Activated CD4-positive, alpha-beta T cell treated with anti-CD3 and anti-CD28 coated beads, Interleukin-2, amount 10 ng/mL, durations not matched to agents 24 days and 14 days (primary cell): ENCODE measurements at places on chromosomes 1 and 21.

DNA sequence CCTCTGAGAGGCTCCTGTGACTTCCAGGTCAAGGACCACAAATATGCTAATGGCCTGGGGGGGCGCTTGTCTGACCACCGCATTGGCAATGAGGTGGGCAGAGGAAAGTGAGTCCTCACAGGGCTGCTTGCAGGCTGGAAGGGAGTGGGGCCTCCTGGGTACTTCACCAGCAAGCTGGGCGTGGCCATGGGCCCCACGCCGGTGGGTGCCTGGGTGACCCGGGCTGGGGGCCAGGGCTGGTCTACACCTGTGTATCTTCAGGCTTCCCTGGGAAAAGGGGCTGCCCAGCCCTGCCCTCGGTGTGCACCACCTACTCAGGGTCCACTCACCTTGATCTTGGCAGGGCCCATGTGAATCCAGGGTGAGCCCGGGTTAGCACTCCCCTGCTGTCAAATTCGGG is 167.4 kb downstream of the PRDM16 start:
- no peak for DNase-seq
- H3K36me3 ChIP-seq: no peaks in the 10 kb centered on the region
- no peaks in the 10 kb centered on the region for H3K27me3 ChIP-seq
- H3K4me3 ChIP-seq: no peak overlapping the region
- no peaks in the 10 kb centered on the region for H3K4me1 ChIP-seq

GRCh38 chr1:223403184-223403815 is 10.1 kb downstream of the CCDC185 start:
- peaks cover 2% of the 10 kb centered on the region for H3K4me1 ChIP-seq
- H3K27ac ChIP-seq: no peak overlapping the region
- no peak overlapping the region for H3K4me3 ChIP-seq
- no peaks in the 10 kb centered on the region for H3K36me3 ChIP-seq
- peak; percentile 22 for DNase-seq
- H3K27me3 ChIP-seq: peaks cover 13% of the 10 kb centered on the region

DNA sequence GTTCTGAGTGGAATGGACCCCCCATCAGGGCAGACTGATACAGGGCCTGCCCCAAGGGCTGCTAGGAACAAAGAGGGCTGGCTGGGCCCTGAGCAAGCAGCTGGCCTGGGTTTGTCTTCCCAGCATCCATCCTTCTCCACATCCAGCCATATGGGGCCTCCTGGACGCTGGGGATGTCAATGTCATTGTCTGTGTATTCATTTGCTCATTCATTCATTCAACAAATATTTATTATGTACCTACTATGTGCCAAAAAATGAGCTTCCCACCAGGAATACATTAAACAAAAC is 15.6 kb upstream of the ECE1 start:
- H3K4me3 ChIP-seq: no peak overlapping the region
- peaks cover 48% of the 10 kb centered on the region for H3K4me1 ChIP-seq
- no peak for DNase-seq
- H3K27me3 ChIP-seq: no peaks in the 10 kb centered on the region
- H3K27ac ChIP-seq: no peak overlapping the region

- no peak overlapping the region for H3K4me3 ChIP-seq
- peaks cover 4% of the 10 kb centered on the region for H3K27me3 ChIP-seq
- DNase-seq: no peak
- H3K4me1 ChIP-seq: no peaks in the 10 kb centered on the region
These were observed 94.0 kb downstream of the DMRTB1 start for GRCh38 chr1:53552981-53553733.

DNA sequence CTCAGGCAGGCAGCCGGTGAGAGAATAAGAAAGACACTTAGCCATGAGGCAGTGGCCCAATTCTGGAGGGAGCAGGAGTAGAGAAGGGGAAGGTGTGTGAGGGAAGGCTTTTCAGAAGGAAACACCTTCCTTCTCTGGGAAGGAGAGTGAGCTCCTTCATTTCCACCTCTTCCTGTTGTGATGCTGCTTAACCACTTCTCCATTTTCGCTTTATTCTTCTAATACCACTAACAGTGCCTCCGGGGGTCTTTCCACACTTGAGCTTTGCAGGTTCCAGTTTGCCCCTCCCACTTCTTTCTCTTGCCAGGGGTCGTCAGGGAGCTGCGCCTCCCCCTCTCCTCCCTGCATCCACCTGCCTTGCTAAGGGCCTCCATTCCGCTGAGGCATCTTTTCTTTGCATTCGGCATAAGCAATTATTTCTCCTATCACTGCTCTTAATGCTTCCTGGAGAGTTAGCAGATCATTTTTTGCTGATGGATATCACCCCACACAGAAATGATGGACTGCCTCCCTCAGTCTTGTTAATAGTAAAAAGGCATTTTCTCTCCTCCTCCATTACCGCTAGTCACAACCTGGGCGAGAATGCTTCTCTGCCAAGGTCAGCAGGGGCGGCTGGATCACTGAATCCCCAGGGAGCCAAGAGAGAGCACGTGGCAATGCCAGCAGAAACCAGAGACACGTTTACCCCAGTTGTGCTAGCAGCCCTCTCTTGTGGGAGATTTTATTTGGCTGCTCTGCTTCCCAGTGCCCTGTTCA is 74.8 kb downstream of the ELAVL4 start:
- H3K4me3 ChIP-seq: no peak overlapping the region
- H3K4me1 ChIP-seq: no peaks in the 10 kb centered on the region
- DNase-seq: no peak
- H3K27me3 ChIP-seq: peaks cover 2% of the 10 kb centered on the region

DNA sequence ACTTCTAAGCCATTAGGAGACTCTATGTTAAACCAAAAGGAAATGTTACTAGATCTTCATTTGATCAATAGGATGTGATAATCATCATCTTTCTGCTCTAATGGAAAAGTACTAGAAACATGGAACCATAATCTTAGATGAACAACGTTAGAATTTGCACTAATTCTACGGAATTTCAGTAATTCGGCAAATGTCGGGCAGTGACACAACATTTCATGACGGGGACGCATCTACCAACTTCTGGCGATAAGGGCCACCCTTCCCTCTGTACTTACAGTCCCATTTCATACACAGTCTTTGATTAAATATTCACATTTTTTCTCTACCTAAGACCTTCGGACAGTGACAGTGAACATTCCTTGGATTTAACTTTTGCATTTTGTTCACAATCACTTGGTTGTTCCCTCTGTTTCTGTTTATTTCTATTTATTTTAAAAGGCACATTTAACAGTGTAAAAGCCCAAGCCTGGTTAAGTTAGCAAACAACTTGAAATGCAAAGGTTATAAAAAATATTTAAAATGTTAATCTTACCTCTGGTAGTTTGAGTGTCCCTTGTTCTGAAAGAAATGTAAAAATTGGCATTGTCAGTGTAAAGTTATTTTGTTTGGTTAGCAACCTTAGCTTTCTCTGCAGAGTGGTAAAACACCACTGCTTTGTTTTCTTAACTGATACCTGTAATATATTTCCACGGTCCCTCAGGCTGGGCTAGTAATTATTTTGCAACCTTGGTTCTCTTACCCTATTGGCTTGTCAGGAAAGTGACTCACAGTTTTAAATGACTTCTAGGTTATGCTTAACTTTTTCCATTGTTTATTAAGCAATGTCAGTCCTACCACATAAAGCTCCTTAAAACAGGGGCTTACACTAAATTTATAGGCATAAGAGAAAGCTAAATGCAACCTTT is 276.9 kb downstream of the VAV3 start:
- no peaks in the 10 kb centered on the region for H3K36me3 ChIP-seq
- H3K4me3 ChIP-seq: no peak overlapping the region
- H3K4me1 ChIP-seq: no peaks in the 10 kb centered on the region
- H3K27me3 ChIP-seq: no peaks in the 10 kb centered on the region

DNA sequence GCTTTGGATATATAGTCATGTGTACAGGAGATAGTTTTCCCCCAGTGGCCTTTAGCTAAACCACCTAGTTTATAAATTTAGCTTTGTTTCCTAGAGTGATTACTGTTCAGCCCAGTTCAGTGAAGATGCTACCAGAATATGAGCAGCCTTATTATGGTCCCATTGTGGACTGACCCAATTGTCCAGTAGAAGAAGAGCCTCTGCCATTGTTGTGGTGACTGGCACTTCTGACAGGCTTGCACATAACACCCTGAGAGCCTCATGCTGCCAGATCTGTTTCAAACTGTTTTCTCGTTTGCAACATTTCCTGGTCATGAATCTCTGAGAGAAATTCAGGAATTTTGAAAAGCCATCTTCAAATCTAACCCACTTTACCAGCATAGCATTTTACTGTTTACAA is 20.6 kb downstream of the KPNA6 start:
- H3K4me1 ChIP-seq: peaks cover 14% of the 10 kb centered on the region
- no peak for DNase-seq
- no peaks in the 10 kb centered on the region for H3K27me3 ChIP-seq
- H3K27ac ChIP-seq: no peak overlapping the region
- H3K4me3 ChIP-seq: no peak overlapping the region
- H3K36me3 ChIP-seq: peaks cover 17% of the 10 kb centered on the region

- peaks cover 2% of the 10 kb centered on the region for H3K4me1 ChIP-seq
- DNase-seq: no peak
- no peak overlapping the region for H3K4me3 ChIP-seq
- H3K27ac ChIP-seq: no peak overlapping the region
These were observed 228.2 kb downstream of the DNM3 start for GRCh38 chr1:172069534-172069933.

DNA sequence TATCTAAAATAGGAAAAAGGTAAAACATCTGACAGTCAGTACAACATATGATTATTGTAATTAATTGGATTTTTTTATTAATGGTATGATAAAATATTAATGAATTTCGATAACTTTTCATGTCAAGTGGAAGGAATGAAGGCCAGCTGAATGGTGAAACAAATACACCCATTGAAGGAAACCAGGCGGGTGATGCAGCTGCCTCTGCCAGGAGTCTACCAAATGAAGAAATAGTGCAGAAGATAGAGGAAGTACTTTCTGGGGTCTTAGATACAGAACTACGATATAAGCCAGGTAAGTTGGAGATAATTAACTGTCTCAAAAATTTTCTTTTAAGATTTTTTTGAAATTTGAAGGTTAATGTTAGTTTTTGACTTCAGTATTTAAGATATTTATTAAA is 3.2 kb downstream of the SON start:
- H3K27ac ChIP-seq: no peak overlapping the region
- peak; percentile 47 for DNase-seq
- H3K4me3 ChIP-seq: no peak overlapping the region
- peaks cover 24% of the 10 kb centered on the region for H3K4me1 ChIP-seq
- peaks cover 52% of the 10 kb centered on the region for H3K36me3 ChIP-seq

DNA sequence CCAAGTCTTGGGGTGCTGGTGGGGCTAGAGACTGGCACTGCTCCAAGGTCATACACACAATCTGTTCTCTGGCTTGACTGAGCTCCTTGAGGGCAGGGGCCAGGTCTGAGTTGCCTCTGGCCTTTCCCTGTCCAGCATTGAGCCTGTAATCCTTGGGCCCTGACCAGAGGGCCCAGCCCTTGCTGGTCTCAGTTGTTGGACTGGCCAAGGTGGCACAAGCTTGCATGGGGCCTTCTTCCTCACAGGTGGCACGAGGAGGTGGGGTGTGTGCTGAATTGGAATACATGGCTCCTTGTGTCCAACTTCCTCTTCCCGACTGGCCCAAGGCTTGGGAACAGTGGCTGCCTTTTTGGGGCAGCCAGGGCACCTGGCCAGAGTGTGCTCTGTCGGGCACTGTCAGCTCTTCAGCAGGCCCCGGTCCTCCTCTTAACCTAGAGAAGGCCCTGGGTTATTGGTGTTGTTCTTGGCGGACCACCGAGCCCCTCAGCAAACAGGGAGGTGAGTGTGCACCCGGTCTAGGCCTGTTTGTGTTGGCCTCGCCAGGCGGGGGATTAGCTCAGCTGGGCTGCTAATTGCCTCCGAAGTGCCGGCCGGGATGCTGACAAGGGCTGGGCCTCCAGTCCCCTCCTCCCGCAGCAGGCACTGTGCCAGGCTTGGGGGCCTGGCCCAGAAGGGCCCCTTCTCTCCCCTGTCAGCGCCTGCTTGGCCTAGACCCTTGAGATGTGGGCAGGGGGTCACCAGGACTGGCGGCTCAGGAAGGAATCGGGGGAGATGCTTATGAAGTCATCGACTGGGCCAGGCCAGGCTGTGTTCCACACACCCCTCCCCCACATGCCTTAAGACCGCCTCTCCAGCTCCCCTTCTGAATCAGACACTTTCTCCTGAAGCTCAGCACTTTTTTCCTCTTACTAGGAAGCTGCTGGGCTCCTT is 28.5 kb downstream of the WNT4 start:
- peaks cover 27% of the 10 kb centered on the region for H3K36me3 ChIP-seq
- no peaks in the 10 kb centered on the region for H3K27me3 ChIP-seq
- peak overlapping the region; percentile 49 for H3K27ac ChIP-seq
- DNase-seq: no peak
- H3K4me3 ChIP-seq: no peak overlapping the region

DNA sequence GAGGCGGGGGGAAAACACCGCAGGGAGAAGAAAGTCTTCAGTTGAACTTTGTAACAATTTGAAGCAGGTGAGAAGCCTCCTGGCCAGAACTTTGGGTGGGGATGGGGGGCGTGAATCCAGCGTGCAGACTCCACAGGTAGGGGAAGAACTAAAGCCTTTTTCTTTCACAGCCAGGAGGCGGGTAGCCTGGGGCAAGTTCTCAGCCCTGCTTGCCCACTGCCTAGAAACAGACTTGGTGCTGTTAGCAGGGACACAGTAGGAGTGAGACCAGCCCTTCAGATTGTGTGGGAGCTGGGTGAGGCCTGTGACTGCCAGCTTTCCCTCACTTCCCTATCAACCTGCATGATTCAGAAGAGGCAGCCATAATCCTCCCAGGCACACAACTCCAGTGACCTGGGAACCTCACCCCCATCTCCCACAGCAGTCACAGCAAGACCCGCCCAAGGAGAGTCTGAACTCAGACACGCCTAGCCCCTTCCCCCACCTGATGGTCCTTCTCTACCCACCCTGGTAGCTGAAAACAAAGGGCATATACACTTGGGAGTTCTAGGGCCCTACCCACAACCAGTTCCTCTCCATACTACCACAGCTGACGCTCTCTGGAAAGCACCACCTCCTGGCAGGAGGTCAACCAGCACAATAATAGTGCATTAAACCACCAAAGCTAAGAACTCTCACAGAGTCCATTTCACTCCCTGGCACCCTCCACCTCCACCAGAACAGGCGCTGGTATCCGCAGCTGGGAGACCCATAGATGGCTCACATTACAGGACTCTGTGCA is 83.5 kb upstream of the CDC42BPA start:
- H3K4me1 ChIP-seq: peaks cover 1% of the 10 kb centered on the region
- no peak for DNase-seq
- no peaks in the 10 kb centered on the region for H3K36me3 ChIP-seq
- H3K27me3 ChIP-seq: no peaks in the 10 kb centered on the region
- no peak overlapping the region for H3K4me3 ChIP-seq
- H3K27ac ChIP-seq: no peak overlapping the region

DNA sequence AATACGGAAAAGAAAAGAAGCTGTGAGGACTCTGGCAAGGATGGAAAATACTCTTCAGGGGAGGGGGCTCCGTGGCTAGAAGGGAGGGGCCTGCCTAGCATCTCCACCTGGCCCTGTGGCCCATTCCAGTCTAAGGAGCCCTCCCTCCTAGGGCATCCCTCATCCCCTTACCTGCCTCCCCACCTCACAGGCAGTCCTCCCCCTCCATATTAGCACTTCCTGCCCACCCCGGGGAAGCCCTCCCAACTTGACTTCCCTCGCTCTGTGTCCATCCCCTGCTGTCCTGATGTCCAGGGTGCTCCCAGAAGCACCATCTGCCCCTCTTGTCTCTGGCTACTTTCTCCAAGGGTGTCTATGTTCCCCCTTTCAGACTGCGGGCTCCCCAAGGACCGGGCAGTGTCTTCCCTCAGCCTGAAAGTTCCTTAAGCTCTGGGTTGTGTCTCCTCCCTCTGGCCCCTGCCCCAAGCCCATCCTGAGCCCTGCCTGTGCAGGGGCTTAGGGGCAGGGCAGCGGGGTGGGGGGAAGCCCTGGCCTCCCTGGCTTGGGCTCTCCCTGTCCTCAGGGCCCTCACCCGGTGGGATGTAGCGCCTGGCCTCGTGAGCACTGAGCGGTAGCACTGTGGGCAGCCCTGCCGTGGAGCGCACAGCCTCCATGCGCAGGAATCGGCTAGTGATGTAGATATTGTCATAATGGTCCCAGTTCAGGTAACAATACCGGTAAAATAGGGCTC is 3.9 kb downstream of the DCST2 start:
- H3K4me1 ChIP-seq: no peaks in the 10 kb centered on the region
- no peaks in the 10 kb centered on the region for H3K36me3 ChIP-seq
